ENCODE measurements at places on chromosomes 2 and 18.
A peak's percentile ranks its signal among the peaks of the same experiment; 100 is the strongest.

GRCh38 chr2:198044777-198045176 is 240.4 kb downstream of the PLCL1 start:
- H3K36me3 ChIP-seq, result peaks cover 7% of the 10 kb centered on the region
- peaks cover 3% of the 10 kb centered on the region for H3K4me1 ChIP-seq
- no peak overlapping the region for H3K4me3 ChIP-seq
- no peak for DNase-seq
- H3K27ac ChIP-seq, result no peak overlapping the region

- H3K4me3 ChIP-seq, result no peak overlapping the region
- DNase-seq, result no peak
- peaks cover 4% of the 10 kb centered on the region for H3K27me3 ChIP-seq
- peaks cover 29% of the 10 kb centered on the region for H3K4me1 ChIP-seq
- no peaks in the 10 kb centered on the region for H3K36me3 ChIP-seq
These were observed 108.5 kb upstream of the ID2 start for GRCh38 chr2:8573234-8573941.

DNA sequence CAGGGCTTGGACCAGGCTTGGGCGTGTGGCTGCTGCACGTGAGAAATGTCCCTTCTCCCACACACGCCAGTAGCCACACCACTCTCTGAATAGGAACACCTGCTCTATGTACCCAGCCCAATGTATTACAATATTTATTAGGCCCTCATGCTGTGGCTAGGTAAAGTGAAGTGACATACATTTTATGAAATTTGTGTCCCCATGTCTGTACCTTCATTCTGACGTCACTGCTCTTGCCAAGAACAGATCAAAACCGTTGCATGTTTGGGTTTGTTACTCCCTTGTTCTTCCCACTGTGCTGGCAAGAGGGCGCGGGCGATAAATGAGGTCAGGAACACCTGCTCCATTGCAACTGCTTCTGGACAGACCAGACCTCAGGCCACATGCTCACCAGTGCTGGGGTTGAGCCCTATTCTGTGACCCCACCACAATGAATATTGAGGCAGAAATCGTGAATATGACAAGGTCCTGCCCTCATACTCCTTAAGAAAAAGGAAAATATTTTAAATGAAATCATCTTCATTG is 436.4 kb upstream of the SALL3 start:
- no peaks in the 10 kb centered on the region for H3K27me3 ChIP-seq
- no peaks in the 10 kb centered on the region for H3K36me3 ChIP-seq
- H3K4me3 ChIP-seq, result no peak overlapping the region
- no peak for DNase-seq
- peaks cover 4% of the 10 kb centered on the region for H3K4me1 ChIP-seq

DNA sequence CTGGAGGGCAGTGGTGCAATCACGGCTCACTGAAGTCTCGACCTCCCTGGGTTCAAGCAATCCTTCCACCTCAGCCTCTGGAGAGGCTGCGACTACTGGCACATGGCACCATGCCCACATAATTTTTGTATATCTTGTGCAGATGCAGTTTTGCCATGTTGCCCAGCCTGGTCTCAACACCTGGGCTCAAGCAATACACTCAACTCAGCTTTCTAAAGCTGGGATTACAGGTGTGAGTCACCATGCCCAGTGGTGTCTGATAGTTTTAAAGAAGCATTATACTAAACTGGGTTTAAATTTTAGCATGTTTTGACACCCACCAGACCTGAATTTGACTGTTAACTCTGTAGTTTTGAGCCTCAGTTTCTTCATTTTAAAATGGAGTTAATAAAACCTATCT is 109.4 kb upstream of the SLC38A11 start:
- no peak for DNase-seq
- H3K27ac ChIP-seq, result no peak overlapping the region
- no peak overlapping the region for H3K4me3 ChIP-seq
- peaks cover 2% of the 10 kb centered on the region for H3K27me3 ChIP-seq

DNA sequence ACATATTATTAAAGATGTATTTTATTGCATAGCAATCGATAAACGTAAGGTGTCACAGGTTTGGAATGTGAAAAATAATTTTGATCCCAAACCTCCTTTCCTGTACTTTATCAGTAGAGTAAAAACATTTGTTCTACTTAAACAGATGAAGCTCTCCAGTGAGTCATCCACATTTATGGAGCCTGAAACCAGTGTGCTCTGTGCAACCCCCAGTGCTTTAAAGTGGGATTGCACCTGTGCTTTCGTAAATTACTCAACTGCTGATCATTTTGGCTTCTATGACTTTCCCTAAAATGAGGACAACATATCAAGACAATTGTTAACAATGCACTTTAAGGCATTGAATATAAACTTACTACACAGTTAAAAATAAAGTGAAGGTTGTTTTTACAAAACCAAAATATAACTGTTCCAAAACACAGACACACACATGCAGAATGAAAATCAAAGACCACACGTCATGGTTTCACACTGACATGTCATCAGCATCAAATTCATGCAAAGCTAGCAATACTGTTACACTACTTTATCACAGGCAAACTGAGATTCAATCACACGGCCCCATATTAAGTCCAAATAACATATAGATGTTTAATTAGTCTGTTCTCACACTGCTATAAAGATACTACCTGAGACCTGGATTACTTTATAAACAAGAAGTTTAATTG is 9.7 kb downstream of the TMEM18 start:
- H3K4me3 ChIP-seq, result no peak overlapping the region
- no peaks in the 10 kb centered on the region for H3K27me3 ChIP-seq
- peaks cover 66% of the 10 kb centered on the region for H3K36me3 ChIP-seq
- peaks cover 31% of the 10 kb centered on the region for H3K4me1 ChIP-seq
- no peak overlapping the region for H3K27ac ChIP-seq

DNA sequence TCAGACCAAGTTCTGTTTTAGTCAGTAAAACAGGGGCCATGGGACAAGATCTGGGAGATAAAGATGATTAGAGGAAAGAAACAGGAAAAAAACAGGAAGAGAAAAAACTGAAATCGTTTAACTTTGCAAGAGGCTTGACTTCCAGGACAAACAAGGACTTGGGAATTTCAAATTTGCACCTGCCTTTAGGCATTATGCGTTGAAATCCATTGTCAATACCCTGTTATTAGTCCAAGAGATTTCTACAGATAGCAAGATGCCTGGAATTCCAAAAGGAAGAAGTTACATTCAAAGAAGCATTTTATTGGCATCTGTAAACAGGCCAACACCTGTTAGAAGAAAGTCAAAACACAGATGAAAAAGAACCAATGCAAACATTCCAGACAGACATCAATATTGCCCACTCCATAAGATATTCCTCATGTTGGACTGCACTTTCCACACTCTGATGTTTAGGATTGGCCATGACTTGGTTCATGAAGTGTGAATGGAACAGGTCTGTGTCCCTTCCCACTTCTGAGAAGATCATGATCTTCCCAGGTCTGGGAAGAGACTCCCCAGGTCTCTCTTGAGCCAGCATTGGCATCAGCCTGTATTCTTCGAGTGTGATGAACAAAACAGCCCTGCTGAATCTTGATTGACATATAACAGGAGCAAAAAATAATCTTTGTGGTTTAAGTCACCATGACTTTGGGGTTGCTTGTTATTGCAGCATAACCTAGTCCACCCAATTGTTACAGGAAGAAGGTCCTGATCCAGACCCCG is 181.4 kb upstream of the FN1 start:
- no peak overlapping the region for H3K27ac ChIP-seq
- H3K4me1 ChIP-seq, result peaks cover 6% of the 10 kb centered on the region
- H3K27me3 ChIP-seq, result peaks cover 7% of the 10 kb centered on the region
- H3K4me3 ChIP-seq, result no peak overlapping the region
- no peak for DNase-seq

GRCh38 chr2:157182834-157183396 is 74.6 kb upstream of the GALNT5 start:
- no peak overlapping the region for H3K4me3 ChIP-seq
- H3K27me3 ChIP-seq, result peaks cover 4% of the 10 kb centered on the region
- peaks cover 7% of the 10 kb centered on the region for H3K4me1 ChIP-seq
- no peaks in the 10 kb centered on the region for H3K36me3 ChIP-seq

DNA sequence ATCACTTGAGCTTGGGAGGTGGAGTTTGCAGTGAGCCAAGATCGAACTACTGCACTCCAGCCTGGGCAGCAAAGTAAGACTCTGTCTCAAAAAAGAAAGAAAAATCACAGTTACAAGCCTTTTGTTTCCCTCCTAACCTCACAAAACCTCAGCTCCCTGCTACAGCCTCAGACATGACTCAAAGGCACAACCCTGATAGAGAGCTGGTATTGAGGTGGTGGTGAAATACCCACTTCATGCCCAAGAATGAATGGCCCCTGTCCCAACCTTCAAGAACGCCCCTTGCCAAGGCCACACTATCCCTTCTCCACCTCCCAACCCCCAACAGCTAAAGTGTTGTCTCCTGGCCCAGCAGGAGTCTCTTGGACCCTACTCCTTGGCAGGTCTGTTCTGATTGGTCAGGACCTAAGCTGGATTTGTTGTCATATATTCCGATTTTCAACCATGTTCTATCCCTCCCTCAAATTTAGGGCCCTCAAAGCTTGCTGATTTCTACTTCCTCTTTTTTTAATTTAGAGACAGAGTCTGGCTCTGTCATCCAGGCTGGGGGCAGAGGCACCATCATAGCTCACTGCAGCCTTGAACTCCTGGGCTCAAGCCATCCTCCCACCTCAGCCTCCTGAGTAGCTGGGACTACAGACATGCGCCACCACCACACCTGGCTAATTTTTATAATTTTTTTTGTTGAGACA is 61.9 kb upstream of the BZW1 start:
- no peak overlapping the region for H3K27ac ChIP-seq
- no peak for DNase-seq
- no peaks in the 10 kb centered on the region for H3K4me1 ChIP-seq
- no peaks in the 10 kb centered on the region for H3K36me3 ChIP-seq
- peaks cover 14% of the 10 kb centered on the region for H3K27me3 ChIP-seq
- H3K4me3 ChIP-seq, result no peak overlapping the region

- H3K36me3 ChIP-seq, result peaks cover 6% of the 10 kb centered on the region
- no peak overlapping the region for H3K27ac ChIP-seq
- H3K4me3 ChIP-seq, result no peak overlapping the region
- DNase-seq, result no peak
- H3K4me1 ChIP-seq, result peaks cover 24% of the 10 kb centered on the region
- no peaks in the 10 kb centered on the region for H3K27me3 ChIP-seq
These were observed 1.7 kb upstream of the LCLAT1 start for GRCh38 chr2:30445266-30445821.

- peak overlapping the region; percentile 95 for H3K27ac ChIP-seq
- peaks cover 43% of the 10 kb centered on the region for H3K4me1 ChIP-seq
- H3K27me3 ChIP-seq, result no peaks in the 10 kb centered on the region
- H3K36me3 ChIP-seq, result peaks cover 23% of the 10 kb centered on the region
These were observed 1.8 kb downstream of the ENOSF1 start for GRCh38 chr18:710418-711300.

DNA sequence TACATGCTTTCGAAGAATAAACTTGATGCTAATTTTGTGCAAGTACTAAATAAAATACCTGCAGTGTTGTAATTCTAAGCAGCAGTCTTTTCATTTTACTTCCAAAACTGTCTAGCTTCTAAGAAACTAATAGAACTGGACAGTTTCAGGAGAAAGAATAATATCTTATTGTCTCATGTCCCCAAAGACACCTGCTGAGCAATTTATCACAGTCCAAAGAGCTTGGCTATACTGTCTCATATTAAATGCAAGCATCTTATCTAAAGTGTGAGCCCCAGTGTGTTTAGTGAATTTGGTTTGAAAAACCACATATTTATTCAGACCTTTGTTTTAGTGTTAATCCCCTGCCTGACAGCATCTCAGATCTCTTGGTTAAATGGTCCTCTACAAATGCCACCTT is 374.3 kb downstream of the TMX3 start:
- no peak overlapping the region for H3K27ac ChIP-seq
- H3K4me1 ChIP-seq, result no peaks in the 10 kb centered on the region
- no peak overlapping the region for H3K4me3 ChIP-seq
- no peaks in the 10 kb centered on the region for H3K36me3 ChIP-seq
- no peak for DNase-seq
- H3K27me3 ChIP-seq, result no peaks in the 10 kb centered on the region

GRCh38 chr18:67135981-67136380 is 380.5 kb downstream of the DSEL start:
- DNase-seq, result no peak
- no peaks in the 10 kb centered on the region for H3K27me3 ChIP-seq
- H3K27ac ChIP-seq, result no peak overlapping the region
- no peak overlapping the region for H3K4me3 ChIP-seq
- no peaks in the 10 kb centered on the region for H3K4me1 ChIP-seq

DNA sequence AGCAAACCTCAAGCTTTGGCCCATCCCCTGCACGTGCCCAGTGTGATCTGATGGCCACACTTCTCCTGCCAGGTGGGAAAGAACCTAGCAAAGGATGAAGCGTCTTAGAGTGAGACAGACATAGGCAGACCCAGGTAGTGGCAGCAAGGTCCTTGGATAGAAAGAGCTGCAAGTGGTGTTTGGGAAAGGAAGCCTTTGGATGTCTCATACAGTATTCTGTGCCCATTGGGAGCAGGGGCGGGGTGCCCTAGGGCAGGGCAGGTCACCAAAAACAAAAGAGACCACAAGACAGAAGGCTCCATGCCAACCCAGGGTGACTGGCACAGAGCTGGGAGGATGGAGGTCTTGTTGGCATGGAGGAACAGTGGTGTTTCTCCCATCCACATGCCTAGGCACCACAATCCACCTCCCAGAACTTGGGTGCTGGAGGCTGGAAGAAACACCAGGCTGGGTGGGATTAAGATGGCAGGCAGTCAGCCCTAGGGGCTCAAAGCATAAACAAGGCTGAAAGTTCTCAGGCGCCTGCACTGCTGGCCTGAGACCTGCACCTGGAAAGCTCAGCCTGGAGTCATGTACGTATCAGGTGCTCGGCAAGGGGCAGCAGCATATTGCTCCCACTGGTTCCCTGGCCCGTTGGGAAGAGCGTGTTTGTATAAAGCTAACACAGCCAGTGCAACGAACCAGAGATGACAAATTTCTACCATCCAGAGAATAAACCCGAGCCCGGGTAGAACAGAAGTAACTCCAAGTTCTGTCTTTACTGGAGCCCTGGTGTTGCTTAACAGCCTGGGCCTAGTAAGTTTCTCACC is 52.9 kb downstream of the CRACDL start:
- H3K27me3 ChIP-seq, result peaks cover 23% of the 10 kb centered on the region
- no peaks in the 10 kb centered on the region for H3K4me1 ChIP-seq

- H3K36me3 ChIP-seq, result no peaks in the 10 kb centered on the region
- H3K27me3 ChIP-seq, result peaks cover 74% of the 10 kb centered on the region
- peaks cover 16% of the 10 kb centered on the region for H3K4me1 ChIP-seq
- peak within 1 kb of the TSS; percentile 57 for H3K4me3 ChIP-seq
These were observed at the start of gene WNT10A for GRCh38 chr2:218880102-218880858. WNT10A (plus strand) TSS chr2:218880852; CDS start chr2:218880996, 144 bp downstream.

DNA sequence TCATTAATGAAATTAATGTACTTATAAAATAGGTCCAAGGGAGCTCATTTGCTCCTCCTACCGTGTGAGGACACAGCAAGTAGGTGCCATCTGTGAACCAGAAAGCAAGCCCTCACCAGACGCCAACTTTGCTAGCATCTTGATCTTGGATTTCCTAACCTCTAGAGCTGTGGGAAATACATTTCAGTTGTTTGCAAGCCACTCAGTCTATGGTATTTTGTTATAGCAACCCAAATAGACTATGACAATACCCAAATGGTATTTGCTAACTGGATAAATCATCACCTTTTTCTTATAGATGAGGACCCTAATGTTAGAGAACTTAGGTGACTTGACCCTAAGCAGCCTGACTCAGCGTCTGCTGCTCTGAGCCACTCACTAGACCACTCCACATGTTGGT is 379.6 kb downstream of the HRH4 start:
- H3K27me3 ChIP-seq, result no peaks in the 10 kb centered on the region
- no peak overlapping the region for H3K27ac ChIP-seq
- no peak for DNase-seq
- H3K4me1 ChIP-seq, result no peaks in the 10 kb centered on the region
- no peaks in the 10 kb centered on the region for H3K36me3 ChIP-seq

- peaks cover 19% of the 10 kb centered on the region for H3K4me1 ChIP-seq
- H3K27ac ChIP-seq, result no peak overlapping the region
- peaks cover 14% of the 10 kb centered on the region for H3K36me3 ChIP-seq
- H3K27me3 ChIP-seq, result peaks cover 13% of the 10 kb centered on the region
These were observed 3.1 kb upstream of the INPP5D start for GRCh38 chr2:233056961-233057605.

Measured in activated CD4-positive, alpha-beta T cell treated with anti-CD3 and anti-CD28 coated beads, Interleukin-2, amount 10 ng/mL, durations not matched to agents 7 days and 5 days (primary cell).